Stimulated activated CD8-positive, alpha-beta memory T cell treated with anti-CD3 and anti-CD28 coated beads, Interleukin-12 subunit alpha, Interleukin-12 subunit beta, amount 100 ng/mL, for 1 hour (primary cell): ENCODE measurements at places on chromosomes 3 and 15.

- no peak for DNase-seq
Measured at GRCh38 chr15:33048255-33048654, 146.3 kb downstream of the FMN1 start.

- DNase-seq = peak; percentile 10
Measured at GRCh38 chr3:8987645-8988383, 24.5 kb upstream of the RAD18 start.

- DNase-seq = no peak
Measured at GRCh38 chr15:71129669-71130068, 14.4 kb downstream of the THSD4 start.

- DNase-seq = peak; percentile 18
Measured at GRCh38 chr3:112327371-112327951, 5.5 kb upstream of the CD200 start.

DNA sequence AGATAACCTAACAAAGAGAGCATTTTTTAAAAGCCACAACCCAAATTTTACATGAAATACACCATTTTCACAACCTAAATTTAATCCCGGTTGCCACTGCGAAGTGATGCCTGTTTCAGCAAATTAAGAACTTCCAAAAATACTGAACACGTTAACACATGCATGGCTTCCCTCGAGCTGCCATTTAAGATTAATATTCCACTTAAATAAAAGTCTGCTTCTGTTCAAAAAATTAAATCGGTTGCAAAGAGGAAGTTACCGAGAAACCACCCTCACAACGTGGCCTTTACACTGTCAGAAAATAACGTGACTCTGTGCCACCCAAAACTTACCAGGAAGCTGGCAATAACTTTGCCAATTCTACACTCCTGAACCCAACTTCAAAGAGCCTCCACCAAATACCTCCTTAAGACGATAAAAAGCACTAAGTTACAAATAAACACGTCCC, 1.2 kb downstream of the TBL1XR1 start:
- DNase-seq = no peak

DNA sequence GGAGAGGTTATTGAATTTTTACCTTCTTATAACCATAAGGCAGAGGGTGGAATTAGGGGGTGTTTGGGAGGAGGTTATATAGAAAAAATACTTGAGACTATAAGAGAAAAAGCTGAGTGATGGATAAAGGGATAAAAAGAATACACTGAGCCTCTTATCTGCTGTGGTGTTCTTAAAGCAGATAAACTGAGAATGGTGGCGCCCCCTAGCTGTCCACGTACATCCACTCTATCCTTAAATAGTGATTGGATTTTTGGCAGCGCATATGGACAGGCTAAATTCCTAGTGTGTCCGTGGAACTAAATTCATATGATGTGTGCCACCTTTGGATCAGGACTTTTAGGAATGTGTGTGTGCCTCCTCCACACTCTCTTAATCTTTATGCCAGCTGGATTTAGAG, 121.1 kb downstream of the OXSM start:
- DNase-seq = peak; percentile 10
